ENCODE measurements at places on chromosomes 1 and 21.

DNA sequence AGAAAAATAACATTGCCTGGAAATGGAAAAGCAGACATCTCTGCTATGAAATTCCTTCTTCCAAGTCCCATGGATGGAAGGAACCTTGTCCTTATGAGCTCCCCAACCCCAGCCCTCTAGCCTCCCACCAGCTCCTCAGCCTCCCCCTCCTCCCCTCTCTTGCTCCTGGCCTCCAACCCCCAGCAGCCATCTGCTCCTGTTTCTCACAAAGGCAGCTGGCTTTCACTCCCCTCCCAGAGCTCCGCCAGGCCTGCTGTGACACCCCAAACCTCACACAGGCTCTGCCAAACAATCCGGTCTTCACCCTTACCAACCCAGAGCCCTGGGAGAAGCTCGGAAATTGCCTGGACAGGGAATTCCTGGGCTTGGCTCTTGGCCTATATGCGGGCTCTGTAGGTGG lies 69.2 kb downstream of the KLHDC7A start:
- no peak for DNase-seq

GRCh38 chr21:44630440-44630839 lies 3.5 kb downstream of the KRTAP10-9 start:
- no peak for DNase-seq

GRCh38 chr21:31110430-31110829 lies 72.2 kb upstream of the KRTAP19-8 start:
- DNase-seq, result no peak

GRCh38 chr1:56477164-56478111 lies 101.9 kb downstream of the PLPP3 start:
- no peak for DNase-seq

GRCh38 chr1:63662841-63663240 lies 69.6 kb downstream of the PGM1 start:
- no peak for DNase-seq

DNA sequence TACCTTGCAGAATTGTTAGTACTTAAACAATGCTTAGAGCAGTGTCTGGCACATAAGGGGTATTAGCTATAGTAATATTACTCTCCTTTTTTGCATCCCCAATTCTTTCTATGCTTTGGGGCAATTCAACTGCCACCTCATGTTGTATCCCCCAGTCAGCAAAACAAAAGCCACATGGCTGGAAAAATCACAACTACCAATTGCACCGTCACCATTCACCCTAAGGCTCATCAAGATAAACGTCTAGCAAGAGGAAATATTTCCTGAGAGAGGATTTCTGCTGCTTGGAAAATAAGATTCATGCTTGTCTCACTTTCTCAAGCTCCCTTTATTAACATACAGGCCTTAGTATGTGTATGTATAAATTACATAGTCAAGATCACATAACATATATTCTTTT lies 12.1 kb upstream of the TLR5 start:
- no peak for DNase-seq

DNA sequence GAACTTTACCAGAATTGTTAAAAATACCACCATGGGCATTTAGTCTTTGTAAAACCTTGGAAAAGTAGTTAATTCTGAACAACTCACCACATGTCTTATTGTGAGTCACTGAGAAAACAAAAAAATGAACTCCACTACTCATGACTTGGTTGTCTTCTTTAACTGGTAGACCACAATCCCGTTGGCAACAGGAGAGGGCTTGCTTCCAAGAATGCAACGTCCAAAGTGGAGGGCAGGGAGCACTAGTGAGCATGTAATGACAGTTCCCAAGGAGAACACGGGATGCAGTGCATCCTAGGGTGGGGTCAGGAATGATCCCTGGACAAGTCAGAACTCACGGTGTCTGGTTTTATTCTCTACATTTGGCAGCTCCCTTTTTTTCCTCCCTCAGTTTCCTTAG lies 15.2 kb upstream of the HMCN1 start:
- DNase-seq, result no peak

GRCh38 chr21:45109831-45110492 lies 35.6 kb downstream of the ADARB1 start:
- peak; percentile 33 for DNase-seq

DNA sequence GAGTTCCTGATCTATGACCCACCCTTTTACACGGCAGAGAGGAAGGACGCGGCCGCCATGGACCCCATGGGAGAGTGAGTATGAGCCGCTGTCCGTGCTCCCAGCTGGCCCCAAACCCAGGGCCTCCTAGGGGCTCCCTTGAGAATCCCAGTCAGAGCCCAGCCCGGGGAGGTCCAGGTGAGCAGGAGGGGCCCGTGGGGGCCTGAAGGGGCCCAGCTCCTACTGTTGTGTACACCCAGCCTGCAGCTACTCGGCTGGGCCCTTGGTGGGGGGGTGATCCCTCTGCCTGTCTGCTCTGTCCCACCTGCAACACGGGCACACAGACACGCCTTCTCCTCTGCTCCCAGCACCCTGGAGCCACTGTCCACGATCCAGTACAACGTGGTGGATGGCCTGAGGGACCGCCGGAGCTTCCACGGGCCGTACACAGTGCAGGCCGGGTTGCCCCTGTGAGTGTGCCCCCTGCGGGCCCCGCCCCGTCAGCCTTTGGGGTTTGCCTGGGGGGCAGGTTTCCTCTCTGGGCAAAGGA lies 28.6 kb upstream of the LRRC3 start:
- no peak for DNase-seq

DNA sequence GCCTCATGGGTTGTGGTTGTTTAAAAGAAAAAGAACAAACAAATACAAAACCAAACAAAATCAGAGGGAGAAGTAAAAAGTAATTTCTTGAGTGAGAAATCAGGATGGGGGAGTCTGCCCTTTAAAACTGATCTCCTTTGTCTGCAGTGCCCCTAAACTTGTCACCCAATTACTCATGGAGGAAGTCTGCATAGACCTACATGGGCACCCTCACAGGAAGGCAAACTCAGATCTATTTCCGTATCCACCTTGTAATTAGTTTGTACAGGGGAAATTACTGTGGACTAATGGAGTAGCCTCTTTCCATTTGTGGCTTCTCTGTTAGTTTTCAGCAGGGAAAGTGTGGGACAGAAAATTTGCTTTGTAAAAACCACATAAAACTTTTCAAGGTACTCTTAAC lies 600.4 kb downstream of the ADGRL2 start:
- no peak for DNase-seq

- peak; percentile 29 for DNase-seq
Measured at GRCh38 chr1:39081271-39082009, 55.3 kb downstream of the NDUFS5 start.

- no peak for DNase-seq
Measured at GRCh38 chr1:237789619-237790018, 101.1 kb downstream of the ZP4 start.

GRCh38 chr1:173393659-173394000 lies 83.5 kb upstream of the PRDX6 start:
- no peak for DNase-seq

DNA sequence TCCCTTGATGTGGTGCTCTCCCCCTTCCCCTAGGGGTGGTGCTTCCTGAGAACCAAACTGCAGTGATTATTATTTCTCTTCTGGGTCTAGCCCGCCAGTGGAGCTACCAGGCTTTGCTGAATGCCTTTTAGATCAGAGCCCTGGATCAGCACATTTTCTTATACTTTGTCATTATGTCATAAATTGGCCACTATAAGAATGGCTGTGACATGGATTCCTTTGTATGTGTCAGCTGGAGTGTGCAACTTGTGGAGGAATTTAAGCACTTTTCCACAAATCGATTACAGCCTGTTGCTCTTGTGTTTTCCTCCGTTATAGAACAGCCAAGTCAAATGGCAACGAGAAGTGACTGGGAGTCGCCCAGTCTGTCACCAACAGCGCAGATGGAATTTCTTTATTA lies 273.3 kb downstream of the DUSP10 start:
- no peak for DNase-seq

DNA sequence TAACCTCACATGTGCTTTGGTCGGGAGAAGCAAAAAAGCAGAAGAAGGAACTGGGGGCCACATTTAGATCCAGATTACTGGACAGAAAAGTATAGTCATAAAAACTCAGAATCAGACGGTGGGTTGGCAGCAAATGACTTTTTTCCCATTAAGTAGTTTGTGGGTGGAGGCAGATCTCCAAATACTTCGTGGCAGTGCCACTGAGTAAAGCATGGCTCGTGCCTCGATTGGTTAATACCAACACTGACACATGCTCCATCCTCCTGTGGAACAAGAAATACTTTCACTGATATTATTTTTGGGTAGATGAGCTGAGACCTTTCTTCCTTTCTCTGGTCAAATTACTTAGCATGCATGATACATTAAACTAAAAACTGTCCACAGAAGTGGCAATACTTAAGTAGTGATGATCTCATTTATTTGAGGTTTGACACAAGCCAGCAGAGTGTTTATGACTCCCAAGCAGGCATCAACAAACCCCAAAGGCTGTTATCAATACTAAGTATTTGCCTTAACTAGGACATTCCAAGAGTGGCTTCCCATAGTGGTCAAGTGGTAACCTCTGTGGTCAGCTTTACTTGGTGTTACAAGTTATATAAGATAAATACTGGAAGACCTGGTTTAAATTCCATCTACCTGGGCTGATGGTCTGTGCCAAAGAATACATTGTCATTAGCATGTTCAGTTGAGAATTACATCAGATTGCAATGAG lies 500.0 kb upstream of the RUNX1 start:
- no peak for DNase-seq

DNA sequence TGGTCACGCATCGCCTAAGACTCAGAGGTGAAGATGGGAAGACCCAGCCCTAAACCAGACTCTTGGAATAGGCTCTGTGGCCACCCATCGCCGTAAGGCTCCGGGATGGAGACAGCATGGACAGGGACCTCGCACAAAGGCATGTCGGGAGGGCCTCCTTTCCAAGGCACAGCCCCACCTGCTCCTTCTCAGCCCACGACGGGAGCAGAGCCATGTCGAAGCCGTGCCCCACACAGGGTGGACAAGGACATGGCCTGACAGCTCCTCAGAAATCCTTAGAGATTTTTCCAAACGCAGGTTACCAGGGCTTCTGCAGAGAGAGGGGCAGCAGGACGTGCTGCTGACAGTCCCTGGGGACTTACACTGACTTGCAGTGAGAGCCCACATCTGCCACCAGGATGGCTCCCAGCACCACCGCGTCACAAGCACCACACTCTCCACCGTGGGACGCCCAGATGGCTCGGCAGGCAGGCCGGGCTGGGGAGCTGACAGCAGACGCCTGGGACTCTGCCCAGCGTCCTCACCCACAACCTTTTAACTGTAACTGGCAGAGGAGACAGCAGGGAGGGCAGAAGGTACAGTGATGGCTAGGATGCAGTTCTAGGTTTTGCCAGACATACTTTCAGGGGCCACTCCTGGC lies 12.0 kb downstream of the SSU72 start:
- DNase-seq, result no peak

- DNase-seq, result peak; percentile 64
Measured at GRCh38 chr1:2554621-2555387, 1.4 kb upstream of the TNFRSF14 start.

DNA sequence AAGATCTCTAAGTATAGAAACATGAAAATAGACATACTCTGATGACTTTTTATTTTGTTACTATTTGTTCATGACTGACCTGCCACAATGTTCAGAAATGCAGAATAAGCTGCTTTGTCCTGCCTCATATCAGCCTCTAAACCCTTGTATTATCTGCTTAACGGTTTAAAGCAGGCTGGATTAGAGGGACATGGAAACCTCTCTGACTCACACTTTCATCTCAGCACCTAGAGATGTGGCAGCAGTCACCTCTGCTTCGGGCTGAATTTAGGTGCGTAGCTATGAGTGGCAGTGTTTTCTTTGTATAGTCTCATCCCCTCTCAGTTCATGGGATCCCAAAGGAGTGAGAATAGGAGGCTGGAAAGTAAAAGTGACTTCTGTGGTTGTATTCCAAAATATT lies 255.4 kb downstream of the RGS7 start:
- DNase-seq, result no peak

GRCh38 chr1:117576236-117576635 lies 29.6 kb upstream of the TENT5C start:
- DNase-seq, result no peak

DNA sequence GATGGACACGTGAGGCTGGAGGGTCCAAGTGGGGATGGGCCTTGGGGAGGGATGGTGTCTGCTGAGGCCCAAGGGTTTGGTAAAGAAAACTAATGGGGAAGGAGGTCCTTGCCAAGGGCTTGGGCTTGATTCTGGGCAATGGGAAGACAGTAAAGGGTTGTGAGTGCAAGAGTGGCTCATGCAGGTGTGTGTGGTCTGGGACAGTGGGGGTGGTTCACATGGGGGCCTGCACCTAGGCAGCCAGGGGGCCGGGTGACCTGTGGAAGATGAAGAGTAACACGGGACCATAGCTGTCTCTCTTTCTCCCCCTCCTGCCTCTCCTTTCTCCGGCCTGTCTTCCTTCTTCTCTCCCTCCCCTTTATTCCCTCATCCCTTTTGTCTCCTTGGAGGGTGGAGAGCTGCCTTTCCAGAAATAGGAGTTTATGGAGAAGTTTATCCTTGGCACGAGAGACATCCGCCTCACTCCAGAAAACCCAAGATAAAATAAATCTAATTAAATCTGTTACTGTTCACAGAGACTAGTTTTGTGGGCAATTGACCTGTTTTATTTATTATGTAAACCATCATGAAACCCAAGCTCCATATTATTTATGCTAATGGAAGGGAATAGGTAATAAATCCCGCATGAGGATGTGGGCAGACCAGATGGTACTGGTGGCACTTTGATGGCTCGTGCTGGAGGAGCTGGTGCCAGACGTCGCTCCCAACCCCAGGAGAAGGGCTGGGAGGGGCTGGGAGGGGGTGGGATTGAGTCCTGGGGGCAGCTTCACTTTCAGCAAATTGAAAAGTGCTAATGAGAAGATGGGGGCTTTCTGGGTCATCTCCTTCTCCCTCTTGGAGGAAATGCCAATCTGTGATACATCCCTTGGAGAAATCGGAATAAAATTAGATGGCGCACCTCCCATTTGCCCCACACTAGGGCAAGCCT lies 272.9 kb upstream of the CSF3R start:
- no peak for DNase-seq

DNA sequence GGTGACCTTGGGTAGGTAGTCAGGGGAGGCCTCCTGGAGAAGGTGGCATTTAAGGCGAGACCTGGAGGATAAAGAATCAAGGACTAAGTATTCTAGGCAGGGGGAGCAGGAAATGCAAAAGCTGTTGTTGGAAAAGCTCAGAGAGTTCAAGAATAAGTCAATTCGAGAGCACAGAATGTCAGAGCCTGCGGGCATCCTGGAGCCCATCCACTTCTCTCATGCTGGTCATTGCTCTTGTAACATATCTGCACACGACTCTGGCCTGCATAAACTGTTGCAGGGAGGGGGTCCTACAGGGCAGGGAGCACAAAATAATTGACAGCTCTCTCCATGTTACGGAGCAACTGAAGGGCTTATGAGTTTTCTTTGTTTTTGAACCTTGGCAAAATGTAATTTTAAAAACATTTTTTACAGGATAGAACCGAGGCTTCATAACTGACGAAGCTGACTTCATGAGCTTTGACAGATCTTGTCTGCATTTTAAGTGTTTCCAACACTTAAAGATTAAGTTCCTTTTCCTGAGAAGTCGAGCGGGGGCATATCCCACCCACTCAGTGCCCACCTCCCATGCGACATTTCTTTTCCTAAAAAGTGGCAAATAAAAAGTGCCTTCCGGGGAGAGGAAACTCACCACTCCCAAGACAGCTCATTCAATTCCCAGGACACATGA lies 4.2 kb downstream of the PLA2G5 start:
- DNase-seq, result no peak

All from naive thymus-derived CD4-positive, alpha-beta T cell (primary cell).